ENCODE measurements at places on chromosomes 3 and 15.

DNA sequence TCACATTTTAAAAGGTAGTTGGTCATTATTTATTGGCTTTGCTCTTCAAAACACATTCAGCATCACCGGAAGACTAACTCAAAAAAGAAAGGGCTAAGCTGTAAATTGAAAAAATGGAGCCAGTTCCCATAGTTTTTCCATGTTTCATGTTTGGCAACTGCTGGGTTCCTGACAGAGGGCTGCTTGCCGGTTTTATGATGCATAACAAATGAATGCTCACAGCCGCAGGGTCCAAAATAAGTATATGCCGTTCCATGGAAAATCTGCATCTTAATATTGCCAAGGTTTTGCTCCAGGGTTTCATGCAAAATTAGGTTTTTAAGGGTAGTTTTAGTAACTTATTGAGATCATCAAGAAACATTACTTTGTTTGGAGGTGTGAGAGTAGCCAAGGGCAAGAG, 15.8 kb downstream of the SLC12A1 start:
- DNase-seq = no peak

DNA sequence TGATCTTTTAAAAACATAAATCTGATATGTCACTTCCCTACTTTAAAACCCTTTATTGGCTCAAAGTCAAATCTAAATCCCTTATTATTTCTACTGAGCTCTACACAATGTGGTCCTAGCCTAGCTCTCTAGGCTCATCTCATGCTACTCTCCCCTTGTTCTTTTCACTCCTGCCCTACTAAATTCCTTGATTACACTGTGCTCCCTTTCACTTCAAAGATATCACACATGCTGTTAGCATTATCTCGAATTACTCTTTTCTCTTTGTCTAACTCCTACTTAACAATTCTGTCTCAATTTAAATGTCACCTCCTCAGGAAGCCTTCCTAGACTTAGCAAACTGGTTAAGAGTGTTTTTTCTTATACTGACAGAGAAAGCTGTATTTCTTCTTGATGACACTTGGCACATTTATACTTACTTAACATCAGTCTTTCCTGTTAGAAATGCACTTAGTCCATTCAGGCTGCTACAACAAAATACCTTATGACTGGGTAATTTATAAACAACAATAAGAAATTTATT, 102.0 kb downstream of the SCAPER start:
- no peak for DNase-seq

GRCh38 chr3:132381348-132381944, 35.9 kb upstream of the DNAJC13 start:
- DNase-seq = no peak

- DNase-seq = no peak
Observed at GRCh38 chr3:184874709-184875644, 63.0 kb downstream of the VPS8 start.

DNA sequence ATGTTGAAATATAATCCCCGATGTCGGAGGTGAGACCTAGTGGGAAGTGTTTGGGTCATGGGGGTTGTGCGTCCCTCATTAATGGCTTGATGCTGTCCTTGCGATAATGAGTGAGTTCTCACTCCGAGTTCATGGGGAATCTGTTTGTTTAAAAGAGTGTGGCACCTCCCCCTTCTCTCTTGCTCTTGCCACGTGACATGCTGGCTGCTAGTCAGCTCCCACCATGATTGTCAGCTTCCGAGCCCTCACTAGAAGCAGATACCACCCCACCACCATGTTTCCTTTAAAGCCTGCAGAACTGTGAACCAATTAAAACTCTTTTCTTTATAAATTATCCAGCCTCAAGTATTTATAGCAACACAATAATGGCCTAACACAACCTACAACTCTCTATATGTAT, 166.3 kb upstream of the MBNL1 start:
- DNase-seq = no peak

DNA sequence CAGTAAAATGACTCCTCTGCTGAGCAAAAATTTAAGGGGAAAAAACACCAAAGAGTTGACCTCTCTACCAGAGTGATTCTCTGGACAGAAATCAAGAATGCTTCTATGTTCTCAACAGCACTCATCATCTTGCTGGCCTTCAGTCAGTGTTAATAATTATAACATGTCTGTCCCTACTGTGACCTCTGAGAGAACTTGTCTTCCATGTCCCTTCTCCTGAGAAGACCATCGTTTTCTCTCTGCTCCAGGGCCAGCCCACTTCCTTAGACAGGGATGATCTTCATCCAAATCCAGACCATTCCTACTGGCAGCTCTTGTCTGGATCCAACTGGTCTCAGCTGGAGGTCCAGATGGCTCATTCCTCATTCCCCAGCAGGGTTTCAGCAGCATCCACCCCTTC, 139.0 kb upstream of the NECTIN3 start:
- DNase-seq = no peak

DNA sequence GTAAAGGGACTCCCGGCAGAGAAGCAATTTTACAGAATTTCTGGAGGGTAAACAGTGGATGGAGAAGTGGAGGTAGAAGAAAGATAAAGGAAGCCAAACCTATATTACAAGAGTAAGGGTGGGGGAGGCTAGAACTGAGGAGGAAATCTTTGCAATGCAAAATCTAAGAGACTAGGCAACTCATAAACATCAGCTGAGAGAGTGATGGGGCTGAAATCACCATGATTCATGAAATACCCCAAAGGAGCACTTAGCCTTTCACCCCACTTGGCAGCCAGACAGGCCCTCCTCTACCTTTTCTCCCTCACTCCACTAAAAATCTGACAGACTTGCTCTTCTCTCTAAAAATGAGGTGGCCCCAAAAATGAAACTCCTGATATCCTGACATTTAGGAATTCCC, 19.5 kb upstream of the ZBTB38 start:
- no peak for DNase-seq

- DNase-seq = no peak
Observed at GRCh38 chr3:49182682-49183081, 11.3 kb downstream of the KLHDC8B start.

DNA sequence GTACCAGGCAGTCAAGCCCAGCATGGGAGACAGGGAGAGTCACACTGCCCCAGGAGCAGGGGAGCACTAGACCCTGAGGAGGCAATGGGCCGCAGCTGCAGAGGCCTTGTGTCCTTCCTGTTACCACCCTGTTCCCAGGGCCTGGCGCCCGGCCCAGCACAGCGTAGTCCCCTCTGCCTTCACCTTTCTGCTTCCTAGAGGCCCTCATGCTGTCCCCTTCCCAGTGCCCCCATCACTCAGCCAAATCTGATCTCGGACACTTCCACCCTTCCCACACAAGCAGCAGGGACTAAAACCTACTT, 6.9 kb upstream of the TBC1D2B start:
- DNase-seq = no peak

DNA sequence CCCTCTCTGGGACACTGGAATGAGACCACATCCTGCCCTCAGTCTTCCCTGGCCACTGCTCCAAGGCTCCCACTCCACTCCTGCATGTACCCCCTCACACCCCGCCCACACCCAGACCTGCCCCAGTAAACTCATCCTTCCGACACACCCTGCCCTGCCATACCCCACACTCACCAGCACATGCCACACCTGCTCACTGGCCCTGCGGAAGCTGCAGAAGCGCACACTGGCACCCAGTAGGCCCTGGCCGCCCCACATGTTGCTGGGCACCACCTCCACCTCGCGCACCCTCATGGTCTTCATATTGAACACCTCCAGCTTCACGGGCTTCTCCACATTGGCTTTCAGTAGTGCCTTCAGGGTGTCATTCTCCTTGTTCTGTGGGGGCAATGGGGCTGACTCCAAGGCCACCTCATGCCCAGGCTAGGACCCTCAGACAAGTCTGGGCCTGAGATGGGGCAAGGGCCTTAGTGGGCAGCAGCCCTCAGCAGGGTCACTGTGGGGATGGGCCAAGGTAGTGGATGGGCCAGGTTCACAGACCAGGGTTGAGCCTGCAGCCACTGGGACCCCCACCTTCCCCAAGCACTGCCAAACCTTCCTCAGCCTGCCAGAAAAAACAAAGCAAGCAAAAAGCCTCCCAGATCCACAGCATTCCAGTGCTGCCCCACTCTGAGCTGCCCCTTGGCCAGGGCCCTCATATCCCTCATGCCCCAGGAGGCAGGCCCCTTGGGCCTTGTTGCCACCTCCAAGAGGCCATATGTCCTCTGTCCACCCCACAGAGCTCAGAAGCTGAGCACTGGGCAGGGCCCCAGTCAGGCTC, 4.7 kb downstream of the GORASP1 start:
- no peak for DNase-seq

DNA sequence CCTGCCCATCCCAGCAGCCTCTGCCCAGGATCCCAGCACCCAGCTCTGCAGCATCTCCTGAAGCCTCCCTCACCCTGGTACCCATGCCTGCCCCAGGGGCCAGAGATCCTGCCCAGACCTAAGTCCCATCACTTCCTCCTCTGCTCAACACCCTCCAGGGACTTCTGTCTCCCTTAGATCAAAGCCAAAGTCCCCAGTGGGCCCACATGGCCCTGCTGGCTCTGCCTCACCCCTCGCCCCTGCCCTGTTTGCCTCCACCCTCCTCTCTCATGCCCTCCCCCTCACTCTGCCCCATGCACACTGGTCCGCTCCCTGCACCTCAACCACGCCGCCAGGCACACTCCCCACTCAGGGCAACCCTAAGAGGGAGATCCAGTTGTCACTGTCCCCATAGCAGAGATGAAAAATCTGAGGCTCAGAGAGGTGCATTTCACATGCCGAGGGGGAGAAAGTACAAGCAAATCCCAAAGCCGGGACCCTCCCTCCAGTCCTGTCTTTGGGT, 146.5 kb downstream of the NUP210 start:
- no peak for DNase-seq

DNA sequence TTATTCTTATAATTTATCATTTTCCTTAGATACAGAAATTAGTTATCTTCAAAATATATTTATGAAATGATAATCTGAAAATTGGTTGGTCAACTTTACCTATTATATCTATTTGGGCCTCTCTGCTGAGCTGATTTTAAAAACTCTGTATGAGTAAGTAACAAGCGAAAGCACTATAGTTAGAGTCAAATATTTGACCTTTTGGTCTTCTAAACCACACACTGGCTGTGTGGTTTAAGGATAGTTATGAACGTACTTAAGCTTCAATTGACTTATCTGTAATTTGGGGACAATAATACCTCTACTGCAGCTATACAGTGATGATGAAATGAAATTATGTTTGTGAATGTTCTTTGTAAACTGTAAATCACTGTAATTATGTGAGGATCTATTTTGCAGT, 763.9 kb upstream of the GRM7 start:
- no peak for DNase-seq

- no peak for DNase-seq
Observed at GRCh38 chr3:87173776-87174175, 53.3 kb upstream of the CHMP2B start.

- no peak for DNase-seq
Observed at GRCh38 chr3:135991621-135992020, 26.1 kb downstream of the PPP2R3A start.

GRCh38 chr3:120567370-120568201, 28.6 kb upstream of the NDUFB4 start:
- DNase-seq = no peak

DNA sequence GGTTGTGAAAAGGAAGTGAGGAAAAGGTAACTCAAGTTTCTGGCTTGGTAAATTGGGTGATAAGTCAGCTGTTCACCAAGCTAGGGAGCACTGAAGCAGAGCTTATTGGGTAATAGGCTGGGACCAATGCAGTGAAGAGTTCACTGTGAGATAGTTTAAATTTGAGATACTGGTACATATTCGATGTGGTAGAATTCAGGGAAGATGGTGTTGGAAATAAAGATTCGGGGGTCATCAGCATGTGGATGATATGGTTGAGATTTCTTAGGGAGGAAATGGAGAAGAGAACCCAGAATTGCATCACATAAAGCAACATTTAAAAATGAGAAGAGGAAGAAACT, 16.9 kb downstream of the MME start:
- DNase-seq = no peak

DNA sequence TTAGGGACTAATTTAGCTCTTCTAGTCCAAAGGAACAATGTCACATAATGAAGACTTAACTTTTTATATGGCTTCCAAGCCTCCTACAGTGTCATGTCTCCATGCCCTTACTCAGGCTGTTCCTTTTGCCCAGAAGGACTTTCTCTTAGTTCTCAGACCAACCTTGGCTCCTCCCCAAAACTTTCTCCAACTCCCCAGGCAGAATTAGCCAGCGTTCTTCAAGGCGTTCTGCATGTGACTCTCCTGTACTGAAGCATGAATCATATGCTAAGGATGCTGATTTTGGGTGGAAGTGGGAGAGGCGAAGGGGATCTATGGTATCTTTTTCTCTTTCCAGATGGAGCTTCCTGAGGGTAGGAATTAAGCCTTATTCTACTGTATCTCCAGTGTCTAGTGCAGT, 335.1 kb upstream of the ICE2 start:
- DNase-seq = no peak

GRCh38 chr15:22861161-22861560, 22.7 kb downstream of the NIPA2 start:
- DNase-seq = no peak

DNA sequence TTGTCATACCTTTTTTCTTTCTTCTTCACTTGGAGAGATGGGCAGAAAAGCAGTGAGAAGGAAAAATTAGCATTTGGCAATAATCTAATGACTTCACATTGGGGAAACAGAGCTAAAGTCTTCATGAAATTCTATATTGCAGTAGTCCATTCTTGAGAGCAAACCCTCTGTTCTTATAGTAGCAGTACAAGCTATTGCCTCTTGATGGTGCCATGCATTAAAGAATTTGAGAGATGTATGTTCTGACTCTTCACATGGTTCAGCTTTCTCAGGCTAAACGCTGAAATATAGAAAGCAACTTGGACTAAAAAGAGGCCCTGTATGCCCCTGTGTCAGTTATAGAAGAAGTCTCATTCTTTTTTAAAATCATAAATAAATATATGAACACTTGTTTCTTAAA, 36.0 kb downstream of the PHLDB2 start:
- no peak for DNase-seq

- no peak for DNase-seq
Observed at GRCh38 chr3:127735767-127736693, 63.3 kb downstream of the ABTB1 start.

- no peak for DNase-seq
Observed at GRCh38 chr15:36960947-36961227, 139.5 kb downstream of the MEIS2 start.

- no peak for DNase-seq
Observed at GRCh38 chr15:81889485-81889881, 156.3 kb downstream of the MEX3B start.
